ENCODE measurements at places on chromosomes 4 and X.

- DNase-seq, result peak; percentile 5
Observed at GRCh38 chr4:33160126-33160525, 2440.0 kb downstream of the PCDH7 start.

GRCh38 chr4:43458293-43458692, 565.8 kb downstream of the GRXCR1 start:
- no peak for DNase-seq

GRCh38 chr4:98627531-98628257, 30.7 kb downstream of the TSPAN5 start:
- no peak for DNase-seq

- DNase-seq, result no peak
Observed at GRCh38 chr4:65600656-65601055, 69.6 kb downstream of the EPHA5 start.

GRCh38 chr4:101414496-101414895, 67.2 kb upstream of the PPP3CA start:
- DNase-seq, result no peak

GRCh38 chrX:7068939-7069367, 78.6 kb upstream of the STS start:
- no peak for DNase-seq

DNA sequence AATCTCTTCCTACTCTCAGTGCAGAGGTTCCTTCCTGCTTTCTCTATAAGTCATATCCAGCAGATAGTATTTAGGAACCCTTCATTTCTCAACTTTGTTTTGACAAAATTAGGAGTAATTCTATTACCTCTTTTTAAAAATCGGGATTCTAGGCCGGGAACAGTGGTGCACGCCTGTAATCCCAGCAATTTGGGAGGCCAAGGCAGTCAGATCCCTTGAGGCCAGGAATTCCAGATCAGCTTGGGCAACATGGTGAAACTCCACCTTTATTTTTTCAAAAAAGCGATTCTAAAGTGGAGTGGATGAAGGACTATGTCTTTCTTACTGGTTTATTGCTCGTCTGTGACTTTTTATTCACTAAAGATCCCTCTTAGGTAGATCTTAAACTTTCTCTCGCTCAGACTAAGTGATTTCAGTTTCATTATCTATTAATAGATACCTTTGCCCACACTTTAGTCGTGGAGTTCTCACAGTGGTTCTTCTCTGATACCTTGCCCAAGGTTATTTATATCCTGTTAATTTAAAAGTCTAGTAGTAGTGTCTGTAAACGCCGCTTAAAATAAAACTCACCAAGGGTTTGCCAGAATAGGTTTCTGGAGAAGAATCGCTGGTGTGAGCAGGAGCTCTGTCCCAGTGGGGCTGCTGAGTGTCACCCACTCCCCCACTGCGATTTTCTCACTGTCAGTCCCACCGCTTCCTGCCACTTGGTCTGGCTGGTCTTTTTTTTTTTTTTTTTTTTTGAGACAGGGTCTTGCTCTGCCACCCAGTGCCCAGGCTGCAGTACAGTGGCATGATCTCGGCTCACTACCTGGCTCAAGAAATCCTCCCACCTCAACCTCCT, 27.0 kb upstream of the TMEM131L start:
- DNase-seq, result no peak
